ENCODE measurements at places on chromosomes 1 and 21.

DNA sequence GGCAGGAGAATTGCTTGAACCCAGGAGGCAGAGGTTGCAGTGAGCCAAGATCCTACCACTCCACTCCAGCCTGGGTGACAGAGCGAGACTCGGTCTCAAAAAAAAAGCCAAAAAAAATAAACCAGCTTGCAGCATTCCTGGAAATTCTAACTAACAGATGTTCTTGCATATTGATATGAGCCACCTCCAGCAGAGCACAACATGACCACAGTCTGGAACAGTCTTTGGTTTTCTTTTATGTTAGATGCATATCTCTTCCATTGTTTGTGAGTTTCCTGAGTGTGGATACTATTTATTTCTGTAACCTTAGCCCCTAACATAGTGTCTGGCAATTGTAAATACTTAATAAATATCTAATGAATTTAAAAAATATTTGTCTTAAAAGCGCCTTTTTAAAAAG lies 23.9 kb downstream of the IFNAR1 start:
- DNase-seq, result no peak

GRCh38 chr1:80919426-80919825 lies 881.3 kb upstream of the ADGRL2 start:
- DNase-seq, result no peak

DNA sequence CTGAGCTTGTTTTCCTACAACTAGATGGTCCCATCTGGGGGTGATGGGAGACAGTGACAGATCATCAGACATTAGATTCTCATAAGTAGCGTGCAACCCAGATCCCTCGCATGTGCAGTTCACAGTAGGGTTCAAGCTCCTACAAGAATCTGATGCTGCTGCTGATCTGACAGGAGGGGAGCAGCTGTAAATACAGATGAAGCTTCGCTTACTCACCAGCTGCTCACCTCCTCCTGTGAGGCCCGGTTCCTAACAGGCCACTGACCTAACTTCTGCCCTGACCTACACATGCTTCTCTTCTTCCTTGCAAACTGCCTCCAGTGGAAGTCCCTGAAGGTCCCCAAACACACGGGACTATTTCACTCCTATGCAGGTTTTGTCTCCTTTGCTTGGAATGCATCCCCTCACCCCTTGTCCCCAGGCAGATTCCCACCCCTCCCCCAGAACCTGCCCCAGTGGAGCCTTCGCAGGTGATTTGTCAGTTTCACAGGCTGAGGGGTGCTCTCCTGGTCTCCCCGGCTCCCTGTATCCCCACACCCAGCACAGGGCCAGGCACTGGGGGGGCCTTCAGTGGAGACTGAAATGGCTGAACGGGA lies 5.7 kb upstream of the ZBTB48 start:
- no peak for DNase-seq

- DNase-seq, result no peak
Measured at GRCh38 chr1:118992237-118992825, 4.2 kb upstream of the TBX15 start.

- no peak for DNase-seq
Measured at GRCh38 chr1:65179148-65179547, 31.1 kb downstream of the AK4 start.

DNA sequence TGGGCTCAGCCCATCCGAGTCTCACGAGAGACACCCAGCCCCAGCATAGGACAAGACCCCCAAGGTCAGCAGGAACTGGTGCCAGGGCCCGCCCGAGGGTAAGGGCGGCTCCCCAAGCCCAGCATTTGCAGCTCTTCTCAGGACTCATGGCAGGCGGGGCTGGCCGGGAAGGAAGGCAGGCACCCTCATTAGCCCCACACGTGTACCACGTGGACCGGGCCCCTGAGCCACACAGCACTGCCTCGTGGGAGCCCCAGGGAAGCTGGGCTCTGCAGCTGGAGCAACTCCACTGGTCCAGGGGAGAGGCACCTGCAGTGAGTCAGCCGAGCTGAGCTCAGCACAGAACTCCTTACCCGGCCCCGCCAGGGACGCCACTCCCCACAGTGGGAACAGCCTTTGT lies 97.7 kb upstream of the IFFO2 start:
- DNase-seq, result no peak

- DNase-seq, result no peak
Measured at GRCh38 chr1:113905435-113905861, 322 bp downstream of the DCLRE1B start.

- DNase-seq, result no peak
Measured at GRCh38 chr1:41894808-41895483, 23.8 kb downstream of the HIVEP3 start.

- DNase-seq, result no peak
Measured at GRCh38 chr1:152029144-152029928, 7.5 kb downstream of the S100A11 start.

All from left forelimb (tissue), 1 donor.